ENCODE measurements at places on chromosomes 7 and 10.

- no peak for DNase-seq
Measured at GRCh38 chr7:157682946-157683746, 346.3 kb downstream of the DNAJB6 start.

DNA sequence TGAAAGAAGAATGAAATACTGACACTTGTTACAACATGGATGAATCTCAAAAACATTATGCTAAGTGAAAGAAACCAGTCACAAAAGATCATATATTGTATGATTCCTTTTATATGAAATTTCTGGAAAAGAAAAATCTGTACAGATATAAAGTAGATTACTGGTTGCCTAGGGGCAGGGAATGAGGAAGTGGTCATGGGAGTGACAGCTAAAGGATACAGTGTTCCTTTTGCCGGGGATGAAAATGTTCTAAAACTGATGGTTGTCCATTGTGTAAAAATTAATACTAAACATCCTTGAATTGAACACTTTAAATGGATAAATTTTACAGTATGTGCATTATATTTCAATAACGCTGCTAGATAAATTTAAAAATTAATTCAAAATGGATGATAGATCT, 25.1 kb downstream of the ALOX5 start:
- DNase-seq = no peak

DNA sequence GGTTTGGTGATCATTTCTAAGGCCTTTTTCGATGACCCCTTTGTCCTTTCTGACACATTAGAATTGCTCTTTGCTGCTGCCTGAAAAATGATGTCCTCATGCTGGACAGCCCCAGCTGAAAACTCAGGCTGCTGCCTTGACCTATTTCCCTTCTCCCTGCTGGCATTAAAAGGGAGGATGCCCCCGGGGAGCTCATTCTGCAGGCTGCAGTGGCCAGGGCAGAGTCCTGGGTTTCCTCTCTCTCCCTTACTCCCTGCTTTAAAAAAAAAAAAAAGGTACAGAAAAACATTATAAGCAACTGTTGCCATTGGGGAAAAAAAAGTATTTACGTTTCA, 35.4 kb downstream of the LRRC4 start:
- no peak for DNase-seq

DNA sequence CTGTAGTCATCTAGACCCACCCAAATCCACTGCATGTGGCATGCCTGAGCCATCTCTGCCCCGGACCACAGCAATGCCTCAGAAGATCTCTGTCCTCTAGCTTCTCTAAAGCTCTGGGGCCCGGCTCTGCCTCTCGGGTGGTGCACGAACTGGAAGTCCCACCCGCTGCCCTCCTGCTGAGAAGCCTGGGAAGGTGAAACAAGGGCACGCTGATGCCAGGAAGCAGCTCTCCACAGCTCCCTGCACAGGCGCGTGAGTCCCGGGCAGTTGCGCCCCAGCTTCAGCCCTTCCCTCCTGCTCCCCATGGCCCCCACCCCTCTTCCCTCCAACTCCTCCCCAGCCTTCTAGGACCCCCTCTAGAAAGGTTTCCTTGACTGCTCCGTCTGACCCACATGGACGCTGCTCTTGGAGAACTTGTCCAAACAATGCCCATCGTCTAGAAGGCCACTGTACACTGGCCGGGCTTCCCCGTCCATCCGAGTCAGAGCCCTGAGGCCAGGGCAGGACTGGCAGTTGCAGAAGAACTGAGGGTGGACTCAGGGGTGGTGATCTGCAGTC, 12.8 kb downstream of the KCNH2 start:
- no peak for DNase-seq

DNA sequence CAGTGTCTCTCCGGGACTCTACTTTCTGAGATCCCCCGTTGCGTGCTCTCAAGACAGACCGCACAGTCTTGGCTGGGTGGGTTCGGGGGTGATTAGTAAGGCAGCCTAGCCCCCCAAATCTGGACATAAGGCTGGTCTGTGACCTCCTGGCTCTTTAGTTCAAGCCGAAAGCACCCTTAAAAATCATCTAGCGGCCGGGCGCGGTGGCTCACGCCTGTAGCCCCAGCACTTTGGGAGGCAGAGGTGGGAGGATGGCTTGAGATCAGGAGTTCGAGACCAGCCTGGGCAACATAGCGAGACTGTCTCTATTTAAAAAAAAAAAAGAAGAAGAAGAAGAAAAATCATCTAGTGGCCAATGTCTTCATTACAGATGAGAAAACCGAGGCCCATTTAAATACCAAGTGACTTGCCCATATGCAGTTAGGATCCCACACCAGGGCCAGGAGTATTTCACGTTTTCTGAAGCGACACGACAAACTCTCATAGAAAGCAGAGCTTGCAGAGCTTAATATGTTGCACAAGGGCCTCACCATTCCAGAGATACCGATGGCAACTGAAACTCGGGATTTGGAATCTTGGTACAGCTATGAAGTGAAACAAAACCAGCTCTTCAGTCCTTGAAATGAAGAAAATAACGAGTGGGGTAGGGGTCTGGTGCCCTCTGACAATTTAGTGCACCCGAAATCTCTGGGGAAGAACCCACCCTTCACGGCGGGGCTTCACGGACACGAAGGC, 703 bp upstream of the HILPDA start:
- DNase-seq = no peak

GRCh38 chr10:69237528-69238159, 17.5 kb downstream of the HKDC1 start:
- DNase-seq = peak; percentile 78

GRCh38 chr7:108511939-108512338, 14.0 kb downstream of the PNPLA8 start:
- no peak for DNase-seq

DNA sequence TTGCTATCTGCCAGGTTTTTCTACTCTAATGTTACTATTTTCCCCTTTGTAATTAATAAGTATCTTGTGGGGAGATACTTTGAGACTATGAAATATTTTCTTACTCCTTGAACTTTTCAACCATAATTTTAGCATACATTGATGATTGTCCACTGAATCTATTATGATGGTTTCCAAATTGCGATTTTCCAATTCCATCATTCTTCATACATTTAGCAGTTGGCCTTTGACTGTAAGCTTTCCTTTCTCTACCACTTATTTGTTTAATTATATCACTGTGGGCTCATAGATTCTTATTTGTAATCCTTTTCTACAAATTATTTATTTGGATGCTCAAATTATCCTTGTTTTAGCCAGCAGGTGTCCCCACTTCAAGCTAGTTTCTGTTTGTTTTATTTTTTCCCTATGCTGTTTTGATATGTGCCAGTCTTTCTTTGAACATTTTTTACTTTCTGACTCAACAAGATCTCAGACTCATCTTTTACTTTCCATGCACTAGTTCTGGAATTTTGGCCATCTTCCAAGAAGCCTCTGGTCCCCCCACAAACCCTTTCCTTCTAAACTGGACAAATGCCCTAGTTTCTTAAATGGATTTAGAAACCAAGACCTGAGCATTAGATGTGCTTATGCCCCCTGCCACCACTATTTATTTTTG, 11.4 kb upstream of the MRPS16 start:
- DNase-seq = peak; percentile 55

GRCh38 chr10:94225589-94225988, 137.2 kb downstream of the NOC3L start:
- DNase-seq = peak; percentile 36

DNA sequence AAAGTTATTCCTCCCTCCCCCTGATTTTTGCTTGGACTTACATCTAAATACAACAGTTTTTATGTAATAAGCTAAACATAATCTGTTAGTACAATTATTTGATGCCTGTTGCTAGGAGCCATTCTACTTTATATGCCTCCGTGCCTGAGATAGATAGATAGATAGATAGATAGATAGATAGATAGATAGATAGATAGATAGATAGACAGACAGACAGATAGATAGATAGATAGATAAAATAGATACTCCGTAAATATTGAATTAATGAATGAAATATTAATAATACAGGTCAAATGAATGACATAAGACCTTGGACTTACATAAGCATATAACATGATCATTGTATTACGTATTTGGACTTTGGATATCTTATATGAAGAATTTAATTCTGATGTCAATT, 23.0 kb downstream of the NET1 start:
- no peak for DNase-seq

DNA sequence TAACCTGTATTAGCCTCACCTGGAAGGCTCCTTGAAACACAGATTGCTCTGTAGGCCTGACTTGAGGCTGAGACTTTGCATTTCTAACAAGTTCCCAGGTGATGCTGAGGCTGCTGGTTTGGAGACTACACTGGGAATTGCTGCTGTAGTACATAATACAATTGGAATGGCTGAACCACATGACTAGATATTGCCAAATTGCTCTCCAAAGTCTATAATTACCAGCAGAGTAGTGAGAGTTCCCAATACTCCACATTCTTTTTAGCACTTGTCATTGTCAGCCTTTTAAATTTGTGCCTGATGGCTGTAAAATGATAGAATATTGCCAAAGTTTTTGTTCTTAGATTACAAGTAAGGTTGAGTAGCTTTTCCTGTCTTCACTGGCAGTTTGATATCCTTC, 39.9 kb downstream of the PLEKHA8 start:
- peak; percentile 85 for DNase-seq

GRCh38 chr10:116278846-116279245, 5.8 kb upstream of the GFRA1 start:
- no peak for DNase-seq

All from fibroblast of mammary gland (primary cell).